Ureter (tissue), 1 donor: ENCODE measurements at places on chromosomes 1 and 21. TPM values are rescaled to one million over a fixed set of nuclear protein-coding genes. Genes with fewer than 3 reads are reported as not detected.

GRCh38 chr1:38743184-38743583 is 116.4 kb downstream of the RRAGC start:
- no peak for DNase-seq

DNA sequence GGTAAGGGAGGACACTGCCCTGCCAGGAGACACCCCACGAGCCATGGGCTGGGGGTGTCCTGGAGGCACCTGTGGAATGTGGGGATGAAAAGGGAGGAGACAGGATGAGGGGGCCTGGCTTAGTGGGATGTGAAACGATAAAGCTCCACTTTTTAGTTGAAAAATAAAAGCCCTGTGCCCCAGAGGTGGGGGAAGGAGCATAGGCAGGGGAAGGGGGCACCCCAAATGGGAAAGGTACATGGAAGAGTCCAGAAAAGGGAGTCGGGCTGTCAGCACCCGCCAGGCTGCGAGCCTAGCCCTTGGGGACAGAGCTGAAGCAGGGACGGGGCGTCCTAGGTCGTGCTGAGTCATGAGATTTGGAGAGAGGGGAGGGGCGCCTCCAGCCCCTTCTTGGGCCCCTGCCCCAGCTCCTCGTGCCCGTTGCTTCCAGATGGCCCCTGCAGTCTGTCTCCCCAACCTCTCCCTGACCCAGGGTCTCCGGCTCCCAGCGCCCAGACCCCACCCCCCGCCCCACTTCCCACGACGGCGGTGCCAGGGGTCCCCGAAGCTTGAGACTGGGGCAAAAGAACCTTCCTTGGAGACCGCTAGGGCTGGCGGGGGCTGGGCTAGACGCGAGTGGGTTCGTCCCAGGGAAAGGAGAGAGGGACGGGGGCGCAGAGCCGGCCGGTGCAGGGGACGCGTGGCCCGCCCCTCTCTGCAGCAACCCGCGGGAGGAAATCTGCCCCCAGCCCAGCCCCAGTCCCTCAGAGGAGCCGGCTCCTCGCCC is 795 bp downstream of the SYT2 start:
- DNase-seq: no peak

DNA sequence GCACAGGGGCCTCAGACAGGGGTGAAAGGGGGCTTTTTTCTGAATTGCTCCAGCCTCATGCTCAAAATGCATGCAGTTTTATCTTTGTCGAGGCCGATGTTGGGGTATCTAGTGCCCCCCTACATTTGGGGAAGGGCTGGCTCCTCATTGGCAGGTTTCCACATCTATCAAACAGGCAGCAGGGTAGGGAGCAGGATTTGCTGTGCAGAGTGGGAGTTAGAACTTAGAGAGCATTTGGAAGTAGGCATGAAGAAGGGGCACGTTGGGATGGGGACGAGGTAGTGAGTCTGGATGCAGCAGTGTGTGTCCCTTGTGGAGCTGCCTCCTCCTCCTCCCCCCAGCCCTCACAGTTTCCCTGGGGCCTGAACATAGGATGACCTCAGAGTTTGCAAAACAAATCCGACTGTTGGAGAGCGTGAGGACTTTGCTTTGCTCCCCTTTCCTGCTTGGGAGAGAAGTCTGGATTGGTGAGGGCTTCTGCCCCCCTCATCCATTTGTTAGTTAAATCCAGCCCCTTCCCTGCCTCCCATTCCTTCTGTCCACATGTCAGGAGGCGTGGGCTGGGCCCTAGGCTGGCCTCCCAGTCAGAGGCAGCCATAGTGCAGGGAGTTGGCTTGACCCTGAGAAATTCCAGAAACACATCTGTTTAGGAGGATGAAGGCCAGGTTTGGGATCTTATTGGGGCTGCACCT is 36.9 kb upstream of the GPR37L1 start:
- no peak for DNase-seq

DNA sequence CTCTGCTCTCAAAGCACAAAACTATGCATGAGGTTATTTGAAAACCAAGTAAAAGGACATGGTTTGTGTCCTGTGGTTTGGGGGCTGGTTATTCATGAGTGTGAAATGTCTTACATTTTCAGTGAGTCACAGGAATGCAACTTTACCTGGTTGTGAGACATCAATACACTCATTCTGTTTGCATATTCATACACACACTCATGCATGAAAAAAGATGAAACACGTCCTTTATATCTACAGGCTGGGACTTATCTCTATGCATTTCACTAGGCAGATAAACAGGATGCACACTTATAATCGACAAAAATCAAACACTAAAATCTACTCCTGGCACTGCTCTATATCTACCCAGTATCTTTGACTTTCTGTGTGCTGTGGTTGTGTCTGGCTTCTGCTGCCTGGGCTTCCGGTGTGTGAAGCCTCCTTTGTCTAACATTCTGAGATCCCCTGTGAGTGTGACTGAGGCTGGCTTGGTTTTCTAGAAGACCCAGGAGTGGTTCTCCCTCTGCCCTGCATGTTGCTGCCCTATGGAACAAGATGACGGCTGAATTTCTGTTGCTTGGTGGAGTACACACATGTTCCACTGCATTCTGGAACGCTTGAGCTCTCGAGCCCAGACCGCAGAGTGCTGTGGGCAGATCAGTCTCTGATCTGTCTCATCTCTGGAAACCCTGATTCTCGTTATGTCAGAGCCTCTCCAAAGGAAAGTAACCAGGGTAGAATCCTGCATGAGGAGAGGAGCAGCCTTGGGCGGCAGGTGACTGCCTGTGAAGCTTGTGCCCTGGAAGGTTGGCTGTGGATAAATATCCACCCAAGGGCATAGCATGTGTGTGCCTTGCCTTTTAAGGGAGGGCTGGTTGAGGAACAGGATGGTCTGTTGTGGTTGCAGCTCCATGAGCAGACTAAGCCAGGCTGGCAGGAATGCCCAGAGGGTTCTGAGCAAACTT is 19.7 kb upstream of the FASLG start:
- no peak for DNase-seq

GRCh38 chr1:160653620-160654016 is 6.8 kb upstream of the SLAMF1 start:
- no peak for DNase-seq

- DNase-seq: no peak
Observed at GRCh38 chr21:35303085-35303484, 254.0 kb upstream of the RUNX1 start.

DNA sequence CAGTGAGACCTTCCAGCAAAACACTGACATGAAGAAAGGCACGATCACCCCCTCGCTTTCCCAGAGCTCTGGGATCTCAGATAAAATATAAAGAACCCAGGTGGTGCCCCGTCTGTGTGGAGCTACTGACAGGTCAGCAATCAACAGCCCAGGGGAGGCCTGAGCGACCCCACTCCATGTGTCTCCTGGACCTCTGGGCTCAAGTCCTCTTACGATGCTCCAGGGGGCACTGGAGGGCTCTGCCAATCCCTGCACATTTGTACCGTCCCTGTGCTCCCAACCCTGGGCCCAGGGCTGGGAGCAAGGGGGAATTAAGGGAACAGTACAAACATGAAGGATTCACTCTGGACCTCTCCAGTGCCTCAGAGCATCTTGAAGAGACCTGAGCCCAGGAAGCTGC is 12.5 kb downstream of the S100A7A start:
- DNase-seq: no peak

DNA sequence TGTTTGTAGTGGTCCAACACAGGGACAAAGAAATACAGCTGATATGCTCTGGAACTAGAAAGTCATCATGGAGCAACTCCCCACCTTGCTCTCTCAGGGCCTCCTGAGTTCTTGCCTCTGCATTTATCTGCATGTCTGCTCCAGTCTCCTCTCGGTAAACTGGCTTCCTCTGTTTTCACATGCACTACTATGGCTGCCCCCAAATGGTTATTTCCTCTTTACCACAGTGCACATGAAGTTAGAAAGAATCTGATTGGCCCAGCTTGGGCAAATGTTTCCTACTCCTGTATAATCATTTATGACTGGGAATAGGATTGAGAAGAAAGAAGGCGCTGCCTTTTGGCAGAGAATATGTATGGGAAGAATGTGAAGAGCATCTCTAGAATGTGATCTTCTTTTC is 16.5 kb upstream of the PSMB2 start:
- no peak for DNase-seq

DNA sequence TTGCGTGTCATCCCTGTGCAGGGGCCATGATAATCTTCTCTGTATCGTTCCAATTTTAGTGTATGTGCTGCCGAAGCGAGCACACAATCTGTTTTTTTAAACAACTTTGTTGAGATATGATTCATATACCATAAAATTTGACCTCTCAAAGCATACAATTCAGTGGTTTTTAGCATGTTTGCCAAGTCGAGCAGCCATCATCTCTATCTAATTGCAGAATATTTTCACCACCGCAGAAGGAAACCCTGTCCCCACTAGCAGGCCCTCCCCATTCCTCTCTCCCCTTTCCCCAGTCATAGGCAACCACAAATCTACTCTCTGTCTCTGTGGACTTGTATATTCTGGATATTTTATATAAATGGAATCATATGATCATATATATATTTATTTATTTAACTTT is 78.7 kb upstream of the TINAGL1 start:
- peak; percentile 8 for DNase-seq

DNA sequence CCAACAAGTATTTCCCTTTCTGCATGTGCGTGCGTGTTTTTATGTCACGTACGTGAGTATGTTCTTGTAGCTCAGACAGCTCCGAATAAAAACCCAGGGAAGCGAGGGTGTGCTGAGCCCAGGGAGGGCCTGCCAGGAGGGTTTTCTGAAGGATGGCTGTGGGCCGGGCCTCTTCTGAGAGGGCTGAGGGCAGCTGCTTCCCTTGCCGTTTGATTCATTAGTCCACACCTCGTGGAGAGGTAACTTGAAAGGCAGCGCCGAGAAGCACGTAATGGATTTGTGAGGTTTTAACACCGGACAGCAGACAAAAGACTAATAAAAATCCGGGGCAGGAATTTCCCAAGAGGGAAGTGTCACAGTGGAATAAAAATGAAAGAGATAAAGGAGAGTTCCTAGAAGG is 29.5 kb downstream of the CD247 start:
- no peak for DNase-seq

GRCh38 chr1:16138772-16139221 is 17.1 kb downstream of the EPHA2 start:
- DNase-seq: no peak

Gene GOLT1A
- 26.0 TPM for total RNA-seq

Gene GNG12
- 68.4 TPM for total RNA-seq

- peak; percentile 73 for DNase-seq
Observed at GRCh38 chr1:24745711-24746413, 615 bp downstream of the CLIC4 start.

DNA sequence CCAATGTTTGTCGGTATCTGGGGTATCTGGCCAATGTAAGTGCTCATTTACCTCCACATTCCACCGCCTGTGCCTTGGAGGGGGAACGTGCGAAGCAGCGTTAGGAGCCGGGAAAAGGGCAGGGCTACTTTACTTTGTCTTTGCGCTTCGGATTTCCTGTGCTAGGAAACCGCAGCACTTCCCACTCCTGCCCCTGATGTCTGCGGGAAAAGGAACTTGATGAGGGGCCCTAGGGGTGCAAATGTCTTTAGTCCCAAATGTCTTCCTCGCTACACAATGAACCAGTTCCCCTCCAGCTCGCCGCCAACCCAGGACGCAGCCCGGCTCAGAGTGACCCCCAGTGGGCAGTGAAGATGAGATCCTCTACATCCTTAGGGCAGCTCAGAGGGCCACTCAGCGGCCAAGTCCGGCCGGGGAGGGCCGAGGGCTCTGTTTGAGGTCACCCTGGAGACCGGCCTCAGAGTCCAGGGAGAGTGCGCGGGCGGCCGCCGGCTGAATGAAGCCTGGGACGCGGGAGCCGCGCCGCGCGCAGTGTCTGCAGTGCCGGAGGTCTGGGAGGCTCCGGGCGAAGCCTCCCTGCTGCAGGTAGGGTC is at the start of gene DYNLT5:
Gene DYNLT5, plus strand, starts transcription at position 460 of the 593 bp plus-strand sequence. CDS start 2,200 bp downstream, outside the sequence.
- peak; percentile 46 for DNase-seq
